ENCODE measurements at places on chromosomes 5 and 9. TPM values are rescaled to one million over a fixed set of nuclear protein-coding genes. Genes with fewer than 3 reads are reported as not detected.

DMRT1 gene
- not detected for total RNA-seq

CDKN2B gene
- total RNA-seq = not detected

MEGF10 gene
- not detected for total RNA-seq

RFESD gene
- 3.1 TPM for total RNA-seq

SPARC gene
- total RNA-seq = 16.4 TPM

PCDHB5 gene
- total RNA-seq = 1.9 TPM

APC gene
- 9.5 TPM for total RNA-seq

LIX1 gene
- not detected for total RNA-seq

ADAMTS16 gene
- total RNA-seq = 1.7 TPM

PRSS3 gene
- total RNA-seq = 11.1 TPM

FOXI1 gene
- total RNA-seq = not detected

TXN gene
- 1,184 TPM for total RNA-seq

CDC20B gene
- total RNA-seq = 0.16 TPM

KIF24 gene
- 3.4 TPM for total RNA-seq

ZNF618 gene
- total RNA-seq = 11.3 TPM

All from A549 treated with CpdA at 1 μM for 4 hours (cell line).